ENCODE measurements at places on chromosomes 7 and 10. TPM values are rescaled to one million over a fixed set of nuclear protein-coding genes. Genes with fewer than 3 reads are reported as not detected.

SDK1 gene
- 24.9 TPM for total RNA-seq

LEP gene
- total RNA-seq: 0.31 TPM

CALCR gene
- total RNA-seq: 0.56 TPM

ZNF503 gene
- total RNA-seq: 9.8 TPM

TAS2R5 gene
- 13.3 TPM for total RNA-seq

DPP6 gene
- total RNA-seq: 52.8 TPM

COL1A2 gene
- 465 TPM for total RNA-seq

DNA sequence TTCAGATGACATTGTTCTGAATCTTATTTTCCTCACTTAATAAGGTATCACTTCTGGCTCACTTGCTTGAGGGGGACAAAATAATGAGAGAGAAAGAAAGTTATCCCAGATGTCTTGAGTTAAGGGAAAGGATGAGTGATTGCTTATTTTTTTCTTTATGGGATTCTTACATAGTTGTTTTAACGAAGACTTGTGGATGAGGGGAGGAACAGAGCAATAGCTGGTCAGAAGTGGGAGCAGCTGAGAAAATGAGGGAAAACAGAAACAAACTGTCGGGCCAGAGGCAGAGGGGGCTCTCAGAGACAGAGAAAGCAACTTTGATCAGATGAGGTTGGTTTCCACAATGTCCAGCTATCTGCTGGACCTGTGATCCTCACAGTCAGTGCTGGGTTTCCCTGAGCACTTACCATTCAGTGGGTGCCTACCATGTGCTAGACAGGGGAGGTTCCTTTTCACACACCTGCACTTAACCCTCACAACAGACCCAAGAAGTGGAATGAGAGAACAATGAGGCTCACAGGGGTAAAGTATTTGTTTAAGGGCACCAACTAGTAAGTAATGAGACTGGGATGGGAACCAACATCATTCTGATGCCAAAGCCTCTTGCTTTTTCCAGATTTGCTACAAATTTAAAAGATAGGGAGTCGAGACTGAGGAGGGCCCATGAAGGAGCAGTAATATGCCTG lies 64.2 kb downstream of the BICC1 start:
- DNase-seq: no peak

DNA sequence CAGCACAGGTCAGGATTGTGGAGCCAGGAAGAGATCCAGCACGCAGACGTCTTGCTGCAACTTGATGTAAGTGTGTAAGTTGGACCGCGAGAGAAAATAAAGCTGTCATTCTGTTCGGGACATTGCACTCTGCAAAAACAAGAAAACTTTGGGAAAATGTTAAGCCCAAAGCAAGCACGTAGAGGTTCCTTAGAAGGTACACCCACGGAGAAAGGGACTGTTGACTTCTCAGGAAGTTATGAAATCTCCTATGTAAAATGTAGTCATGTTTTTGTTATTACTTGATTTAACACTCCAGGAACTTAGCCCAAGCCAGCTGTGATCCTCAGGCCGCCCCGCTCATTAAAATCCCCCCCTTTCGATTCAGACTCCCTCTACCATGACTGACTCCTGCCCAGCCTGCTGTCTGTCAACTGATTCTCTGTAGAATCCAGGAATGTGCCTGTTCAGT lies 196.1 kb upstream of the TCF7L2 start:
- no peak for DNase-seq

DNA sequence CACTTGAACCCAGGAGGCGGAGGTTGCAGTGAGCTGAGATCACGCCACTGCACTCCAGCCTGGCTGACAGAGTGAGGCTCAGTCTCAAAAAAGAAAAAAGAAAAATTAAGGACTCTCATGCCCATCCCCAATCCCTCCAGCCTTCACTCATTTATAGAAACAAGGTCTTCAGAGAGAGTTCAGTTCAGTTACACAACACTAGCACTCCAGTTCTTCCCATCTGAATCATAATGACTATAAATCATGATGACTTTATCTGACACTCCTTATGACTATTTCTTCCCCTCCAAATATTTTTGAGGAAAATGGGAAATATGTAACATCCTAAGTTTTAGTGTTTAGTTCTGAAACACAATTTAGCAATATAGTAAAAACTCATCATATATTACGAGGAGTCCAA lies 107.4 kb upstream of the LSM8 start:
- DNase-seq: no peak

- DNase-seq: no peak
These were observed 70.4 kb upstream of the CC2D2B start for GRCh38 chr10:95837356-95837776.

- DNase-seq: no peak
These were observed 885 bp upstream of the SYPL1 start for GRCh38 chr7:106112972-106113421.

DNA sequence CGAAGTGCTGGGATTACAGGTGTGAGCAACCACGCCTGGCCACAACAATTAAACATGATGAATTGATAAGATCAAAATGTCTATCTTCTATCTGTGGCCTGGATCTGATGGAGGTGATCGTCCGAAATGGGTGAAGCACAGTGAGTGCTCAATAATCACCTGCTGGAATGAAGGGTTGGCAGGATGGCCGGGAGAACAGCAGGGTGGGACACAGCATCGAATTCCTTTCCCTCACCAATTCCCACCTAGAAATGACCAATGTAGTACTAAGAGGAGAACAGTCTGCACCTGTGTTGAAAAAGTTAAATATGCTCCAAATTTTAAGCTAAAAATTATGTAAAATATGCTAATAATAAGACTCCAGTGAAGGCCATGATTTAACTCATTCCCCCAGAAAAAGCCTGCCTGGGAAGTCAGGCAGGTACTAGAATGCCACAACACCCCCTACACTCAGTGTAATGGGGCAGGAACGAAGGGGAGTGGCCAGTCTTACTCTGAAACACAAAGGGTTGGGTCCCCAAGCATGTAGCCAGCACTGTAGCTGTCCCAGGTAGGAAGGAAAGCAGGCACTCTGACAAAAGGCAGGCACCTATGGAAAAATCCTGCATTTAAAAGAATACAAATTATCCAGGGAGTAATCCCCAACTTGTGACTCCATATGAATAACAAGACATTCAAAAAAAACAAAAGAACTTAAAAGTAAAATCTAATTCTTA lies 110.3 kb downstream of the VPS41 start:
- DNase-seq: no peak

DNA sequence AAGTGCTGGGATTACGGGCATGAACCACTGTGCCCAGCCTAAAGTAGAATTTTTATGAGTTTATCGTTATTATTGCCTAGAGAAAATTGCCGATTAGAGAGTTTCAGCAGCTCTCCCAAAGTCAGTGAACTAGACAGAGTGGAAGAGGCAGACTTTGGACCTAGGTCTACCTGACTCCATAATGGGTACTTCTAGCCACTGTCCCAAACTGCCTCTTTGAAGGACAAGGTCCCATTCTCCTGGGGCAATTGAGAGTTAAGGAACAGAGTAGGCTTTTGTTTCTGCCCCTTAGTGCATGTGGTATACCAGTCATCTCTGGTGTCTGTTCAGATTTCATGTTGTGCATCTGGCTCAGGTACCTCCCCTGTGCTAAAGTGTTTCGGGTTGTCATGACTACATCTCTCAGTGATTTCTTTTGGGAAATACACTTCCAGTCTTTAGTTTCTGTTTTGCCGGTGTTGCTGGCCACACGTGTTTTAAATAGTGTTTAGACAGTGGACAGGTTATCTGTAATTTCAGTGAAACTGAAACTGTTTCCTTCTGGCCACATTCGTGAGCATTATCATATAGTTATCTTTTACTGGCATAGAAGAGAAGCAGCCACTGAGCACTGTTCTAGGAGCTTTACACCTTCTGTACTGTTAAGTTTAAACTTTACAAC lies 4.7 kb downstream of the TMEM236 start:
- DNase-seq: no peak

- no peak for DNase-seq
These were observed 540.3 kb downstream of the INHBA start for GRCh38 chr7:41162612-41163011.

DNA sequence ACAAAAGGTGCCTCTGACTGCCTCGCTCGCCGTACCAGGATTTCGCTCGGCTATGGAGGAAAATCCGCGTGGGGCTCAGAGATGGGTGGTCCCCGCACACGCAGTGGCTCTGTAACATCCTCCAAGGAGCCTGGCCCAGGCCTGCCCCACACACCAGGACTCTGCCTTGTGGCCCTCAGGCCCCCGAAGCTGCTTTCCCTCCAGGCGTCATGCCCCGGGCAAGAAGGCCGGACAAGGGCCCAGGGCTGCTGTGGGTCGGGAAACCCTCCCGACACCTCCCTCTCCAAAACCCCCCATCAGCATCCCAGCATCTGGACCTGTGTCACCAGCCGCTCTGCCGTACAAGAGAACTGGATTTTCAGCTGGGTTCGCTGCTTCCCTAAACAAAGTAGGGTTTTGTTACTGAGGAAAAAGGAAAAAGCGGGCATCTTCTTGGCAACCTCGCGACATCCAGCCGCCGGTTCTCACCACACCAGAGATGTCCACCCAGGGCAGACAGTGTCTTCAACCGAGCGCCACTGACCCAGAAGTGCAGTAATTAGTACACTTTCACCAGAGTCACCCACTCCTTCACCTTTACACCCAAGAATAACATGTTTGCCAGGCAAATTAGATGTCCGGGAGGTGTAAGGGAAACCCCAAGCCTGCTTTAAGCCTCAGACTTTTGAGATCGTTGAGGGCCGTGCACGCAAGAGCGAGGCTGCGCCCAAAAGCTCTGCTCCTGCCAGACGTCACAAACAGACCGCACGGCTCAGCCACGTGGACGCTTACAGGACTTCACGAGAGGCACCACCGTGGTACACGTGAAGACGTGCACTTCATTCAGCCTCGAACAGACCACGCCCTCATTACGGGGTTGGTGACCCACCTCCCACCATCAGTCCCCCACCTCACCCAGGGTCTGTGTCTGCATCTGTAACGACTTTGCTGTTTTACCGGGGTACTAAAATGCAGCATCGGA lies 62.2 kb downstream of the DIP2C start:
- DNase-seq: no peak

GRCh38 chr10:11074536-11075267 lies 57.0 kb downstream of the CELF2 start:
- no peak for DNase-seq

DNA sequence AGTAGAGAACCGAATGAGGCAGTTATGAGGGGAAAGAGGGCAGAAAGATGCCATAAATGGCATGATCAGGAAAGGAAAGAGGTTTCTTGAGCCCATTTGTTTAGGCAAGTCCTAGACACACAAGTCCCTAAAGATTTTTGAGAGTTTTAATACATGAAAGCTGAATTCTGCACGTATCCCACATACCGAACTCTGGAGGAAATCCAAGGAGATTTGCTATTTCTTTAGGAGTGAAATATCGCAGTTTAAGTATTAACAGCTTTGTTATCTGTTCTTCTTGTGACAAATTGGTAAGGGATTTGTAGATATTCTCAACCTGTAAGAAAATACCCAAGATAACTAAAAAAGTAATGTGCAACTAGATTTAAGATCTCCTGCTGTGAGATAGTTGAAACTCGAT lies 23.7 kb upstream of the CUBN start:
- DNase-seq: no peak

DNA sequence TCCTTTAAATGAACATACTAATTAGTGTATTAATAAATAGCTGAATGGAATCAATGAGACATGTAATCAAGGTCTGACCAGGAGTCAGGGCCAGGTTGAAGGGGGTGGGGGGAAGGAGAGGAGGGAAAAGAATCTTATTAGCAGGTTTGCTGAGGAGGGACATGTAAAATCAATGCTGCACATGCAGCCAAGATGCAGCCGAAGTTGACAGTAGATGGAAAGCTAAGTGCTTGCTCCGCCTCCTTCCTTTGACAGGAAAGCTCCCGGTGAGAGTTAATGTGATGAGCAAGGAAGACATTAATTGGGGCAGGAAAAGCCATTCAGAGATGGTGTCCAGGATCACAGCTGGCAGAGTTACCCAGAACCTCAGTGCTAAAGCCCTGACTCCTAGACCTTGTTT lies 24.4 kb downstream of the PLXNA4 start:
- no peak for DNase-seq

- DNase-seq: no peak
These were observed 1.6 kb upstream of the TASOR2 start for GRCh38 chr10:5683065-5683464.

GRCh38 chr7:38311329-38311937 lies 38.0 kb upstream of the TARP start:
- peak; percentile 65 for DNase-seq

GRCh38 chr10:26741368-26741767 lies 43.9 kb downstream of the PDSS1 start:
- no peak for DNase-seq

GRCh38 chr10:968546-969199 lies 19.6 kb upstream of the GTPBP4 start:
- DNase-seq: no peak

- no peak for DNase-seq
These were observed 382.7 kb upstream of the LRGUK start for GRCh38 chr7:133744451-133744850.

- DNase-seq: no peak
These were observed 9.6 kb upstream of the SRI start for GRCh38 chr7:88229302-88229995.

DNA sequence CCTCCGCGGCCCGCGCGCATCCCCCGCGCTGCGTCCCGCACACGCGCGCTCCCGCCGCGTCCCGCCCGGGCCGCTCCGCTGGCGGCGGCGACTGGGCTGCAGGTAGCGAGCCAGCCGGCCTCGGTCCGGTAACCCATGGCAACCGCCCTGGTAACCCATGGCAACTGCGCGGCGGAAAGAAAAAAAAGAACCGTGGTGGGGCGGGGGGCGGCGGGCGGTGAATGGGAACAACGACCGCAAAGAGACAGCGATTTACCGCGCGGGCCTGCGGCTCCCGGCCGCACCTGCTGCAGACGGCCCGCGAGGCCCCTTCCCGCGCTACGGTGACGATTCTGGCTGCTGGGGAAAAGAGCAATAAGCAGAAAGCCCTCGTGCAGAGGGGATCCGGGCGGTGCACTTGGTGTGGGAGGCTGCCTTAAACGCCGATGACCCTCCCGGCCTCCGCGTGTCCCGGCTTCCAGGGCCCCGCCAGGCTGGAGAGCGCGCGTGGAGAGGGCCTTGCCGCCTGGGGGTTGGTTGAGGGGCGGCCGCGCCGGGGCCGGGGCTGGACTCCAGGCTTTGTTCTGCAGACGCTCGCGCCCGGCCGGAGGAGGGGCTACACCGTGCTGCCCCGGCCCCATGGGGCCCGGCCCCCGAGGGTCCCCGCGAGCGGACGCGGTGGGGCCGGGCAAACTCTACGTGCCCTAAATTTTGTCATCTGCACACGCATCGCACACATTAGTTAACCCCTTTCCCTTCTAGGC lies 84.7 kb downstream of the SNX10 start:
- DNase-seq: peak; percentile 79

DNA sequence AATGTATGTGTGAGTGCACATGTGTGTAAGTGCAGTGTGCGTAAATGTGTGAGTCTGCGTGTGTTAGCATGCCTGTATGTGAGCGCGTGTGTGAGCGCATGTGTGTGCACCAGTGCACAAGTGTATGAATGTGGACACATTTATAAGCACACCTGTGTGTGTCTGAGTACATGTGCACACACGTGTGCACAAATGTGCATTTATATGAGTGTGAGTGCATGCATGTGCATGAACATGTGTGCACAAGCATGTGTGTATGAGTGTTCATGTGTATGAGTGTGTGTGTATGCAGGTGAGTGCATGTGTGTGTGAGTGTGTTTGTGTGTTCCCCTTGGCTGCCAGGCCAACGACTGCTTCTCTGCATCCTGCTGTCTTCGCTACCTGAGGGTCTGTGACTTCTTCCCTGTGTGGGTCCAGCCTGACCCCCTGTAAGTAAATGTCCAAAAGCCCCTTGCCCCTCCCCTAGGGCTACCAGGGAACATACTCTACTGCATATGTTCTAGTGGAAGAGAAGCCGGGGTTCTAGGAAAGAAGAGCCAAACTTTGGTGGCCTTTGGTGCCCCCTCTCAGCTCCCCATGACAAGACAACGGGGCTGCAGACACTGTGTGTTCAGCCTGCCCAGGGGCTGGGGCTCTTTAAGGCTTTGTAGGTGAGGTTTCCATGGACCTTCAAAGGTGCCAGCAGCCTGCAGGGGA lies 17.0 kb downstream of the GOLGA7B start:
- no peak for DNase-seq

All from testis (tissue), 5 donors.